GM23338 (cell line): ENCODE measurements at places on chromosomes 2 and 18.
A peak's percentile ranks its signal among the peaks of the same experiment; 100 is the strongest.

DNA sequence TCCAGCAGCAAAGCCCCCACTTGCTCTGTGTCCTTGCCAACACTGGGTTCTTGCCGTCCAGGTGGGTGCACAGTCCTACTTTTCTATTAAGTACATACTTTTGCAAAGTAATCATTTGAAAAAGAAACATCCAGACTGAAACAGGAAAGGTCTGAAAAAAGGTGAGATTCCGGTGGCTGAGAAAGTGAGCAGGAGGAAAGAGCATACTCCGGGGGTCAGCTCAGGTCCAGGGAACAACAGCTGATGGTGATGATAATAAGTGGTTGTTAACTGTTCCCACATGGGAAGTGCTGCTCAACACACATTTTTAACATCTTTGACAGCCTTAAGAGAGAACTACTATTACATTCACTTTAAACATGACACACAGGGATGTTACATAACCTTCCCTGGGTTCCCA is 86.1 kb upstream of the UXS1 start:
- DNase-seq = no peak

DNA sequence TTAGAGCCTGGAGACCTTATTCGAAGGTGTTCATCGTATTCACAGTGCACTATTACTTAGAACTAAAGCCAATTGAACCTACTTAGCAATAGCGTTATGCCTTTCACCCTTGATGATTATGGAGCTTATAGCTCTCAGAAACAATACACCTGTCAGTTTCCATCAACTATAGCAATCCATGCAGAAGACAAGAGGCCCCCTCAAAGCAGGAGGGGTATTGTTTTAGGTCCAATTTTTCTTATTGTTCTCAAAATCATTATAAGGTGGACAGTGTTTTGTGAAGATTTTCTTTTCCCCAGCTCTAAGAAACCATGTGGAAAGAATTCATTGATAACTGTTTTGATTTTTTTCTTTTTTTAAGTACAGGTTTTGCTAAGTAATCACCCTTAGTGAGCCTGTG is 135.5 kb downstream of the MEIS1 start:
- no peak for DNase-seq

DNA sequence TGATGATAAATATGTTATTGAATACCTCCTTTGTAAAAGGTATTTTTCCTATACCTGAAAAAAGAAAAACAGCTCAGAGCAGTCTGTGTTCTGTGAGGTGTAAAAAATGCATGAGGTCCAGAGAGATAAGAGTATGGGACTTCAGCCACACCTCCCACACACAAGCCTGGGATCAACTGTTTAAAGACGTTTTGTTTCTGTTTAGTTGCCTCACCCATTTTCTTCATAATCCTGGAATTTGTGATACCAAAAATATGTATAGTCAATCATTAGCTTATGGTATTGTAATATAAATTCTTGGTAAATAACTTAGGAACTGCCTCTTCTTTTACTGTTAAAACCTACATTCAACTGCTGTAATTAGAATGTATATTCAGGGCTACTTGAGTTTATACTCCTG is 1322.9 kb upstream of the TMEFF2 start:
- no peak for DNase-seq

GRCh38 chr18:63422087-63422863 is at the start of gene VPS4B:
Gene VPS4B, minus strand, starts transcription at chr18:63422476. Its CDS starts 217 bp downstream, at chr18:63422259.
- peak; percentile 99 for DNase-seq

GRCh38 chr18:54798186-54798585 is 30.1 kb upstream of the RAB27B start:
- DNase-seq = no peak

DNA sequence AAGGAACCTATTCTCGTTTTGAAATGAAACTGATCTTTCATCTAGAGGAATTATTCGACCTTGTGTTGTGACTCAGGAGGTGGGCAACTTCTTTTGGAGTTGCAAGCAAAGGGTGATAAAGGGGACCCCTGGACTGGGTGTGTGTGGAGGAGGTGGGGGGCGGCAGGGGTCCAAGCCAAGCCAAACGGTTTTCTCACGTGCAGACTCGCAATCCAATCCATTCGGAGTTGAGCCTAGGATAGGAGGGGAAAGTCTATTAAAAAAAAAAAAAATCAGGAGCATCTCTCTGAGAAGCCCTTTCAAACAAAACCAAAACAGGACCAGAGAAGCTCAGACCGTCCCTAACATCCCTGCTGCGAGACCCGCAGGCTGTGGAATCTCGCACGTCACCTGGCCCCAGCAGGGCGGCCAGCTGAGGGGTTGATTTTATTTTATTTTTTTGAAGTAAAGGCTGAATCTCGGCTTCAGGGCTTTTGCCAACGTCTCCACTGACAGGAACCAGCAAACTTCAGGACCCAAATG is 3.7 kb upstream of the ZEB2 start:
- peak; percentile 74 for DNase-seq

DNA sequence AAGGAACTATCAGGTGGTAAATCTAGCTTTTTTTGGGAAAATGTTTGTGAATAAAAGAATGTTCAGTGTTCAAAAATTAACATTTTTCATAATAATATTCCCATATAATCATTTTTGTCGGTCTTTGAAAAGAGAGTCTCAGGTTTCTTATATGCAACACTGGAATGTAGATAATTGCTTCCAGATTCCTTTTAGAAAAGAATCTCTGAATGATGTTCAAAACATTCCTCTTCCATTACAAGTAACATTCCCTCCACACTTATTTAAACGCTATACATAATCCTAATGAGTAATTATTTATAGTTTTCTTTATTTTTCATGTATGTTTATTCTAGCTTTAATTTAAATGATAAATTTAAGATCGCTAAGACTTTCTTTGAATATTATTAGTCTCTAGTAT is 7.0 kb downstream of the ZSWIM2 start:
- DNase-seq = no peak

DNA sequence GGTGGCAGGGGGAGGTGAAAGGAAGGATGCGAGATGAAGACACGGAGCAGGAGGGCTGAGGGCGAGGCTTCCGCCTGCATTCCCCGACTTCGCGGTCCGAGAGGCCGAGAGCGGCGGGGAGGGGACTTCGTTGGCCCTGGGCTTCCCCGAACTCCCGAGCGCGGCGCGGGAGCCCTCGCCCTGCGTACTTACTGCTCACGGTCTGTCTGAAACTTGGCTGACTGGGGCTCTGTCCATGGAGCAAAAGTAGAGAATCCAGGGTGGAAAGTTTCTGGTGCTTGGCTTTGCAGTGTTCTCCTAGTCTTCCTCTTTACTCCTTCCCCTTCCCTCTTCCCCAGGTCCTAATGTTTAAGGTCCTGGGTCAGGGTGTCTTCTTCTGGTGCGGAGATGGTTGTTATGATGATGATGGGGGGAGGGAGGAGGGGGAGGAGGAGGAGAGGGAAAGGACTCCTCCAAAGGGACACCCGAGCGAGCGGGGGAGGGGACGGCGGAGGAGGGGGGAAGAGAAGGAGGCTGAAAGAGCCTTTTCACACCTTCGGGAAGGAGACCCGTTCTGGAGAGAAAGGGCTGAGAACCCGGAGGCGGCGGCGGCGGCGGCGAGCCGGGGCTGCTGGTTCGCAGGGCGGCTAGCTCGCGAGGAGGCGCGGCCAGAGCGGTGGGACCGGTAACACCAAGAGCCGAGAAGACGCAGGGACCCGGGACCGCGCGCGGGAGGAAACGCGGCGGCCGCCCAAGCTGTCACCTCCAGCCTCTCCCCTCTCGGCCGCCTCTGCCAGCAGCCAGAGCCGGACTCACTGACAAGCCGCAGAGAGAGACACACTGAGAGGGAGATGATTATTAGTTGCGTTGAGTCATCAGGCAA is at the start of gene SATB2:
Gene SATB2, minus strand, starts transcription at position 793 of the 862 bp plus-strand sequence. CDS start 1,902 bp downstream, outside the sequence.
- no peak for DNase-seq

- DNase-seq = no peak
Measured at GRCh38 chr2:100767224-100767653, 52.7 kb upstream of the NPAS2 start.

DNA sequence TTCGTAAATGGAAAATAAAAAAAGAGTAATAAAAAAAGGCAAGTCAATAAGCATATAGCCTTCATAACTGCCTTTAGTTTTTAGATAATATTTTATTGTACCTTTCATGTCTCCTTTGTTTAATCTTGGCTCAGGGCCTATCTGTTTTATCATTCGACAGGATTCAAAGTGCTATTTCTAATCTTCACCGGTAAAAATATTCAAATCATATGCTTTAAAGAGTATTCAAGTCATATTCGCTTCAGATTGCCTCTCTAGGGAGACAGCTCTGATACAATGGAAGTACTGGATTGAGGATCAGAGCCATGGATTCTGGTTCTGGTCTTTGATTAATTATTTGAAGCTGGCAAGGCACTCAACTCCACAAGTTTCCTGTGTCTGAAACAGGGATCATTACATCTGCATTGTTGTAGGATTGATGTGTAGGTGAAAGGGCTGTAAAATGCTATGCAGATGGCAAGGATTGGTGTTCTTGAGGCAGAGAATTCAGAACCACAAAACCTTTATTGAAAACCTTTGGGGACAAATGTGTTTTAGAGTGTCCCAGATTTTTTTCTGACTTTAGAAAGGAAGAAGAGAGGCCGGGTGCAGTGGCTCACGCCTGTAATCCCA is 84.3 kb upstream of the RAPH1 start:
- DNase-seq = no peak

GRCh38 chr2:111169268-111169667 is 48.6 kb downstream of the BCL2L11 start:
- no peak for DNase-seq

- no peak for DNase-seq
Measured at GRCh38 chr2:18153741-18154140, 275.3 kb downstream of the KCNS3 start.

GRCh38 chr2:200411831-200412230 is 98.0 kb downstream of the KCTD18 start:
- no peak for DNase-seq

DNA sequence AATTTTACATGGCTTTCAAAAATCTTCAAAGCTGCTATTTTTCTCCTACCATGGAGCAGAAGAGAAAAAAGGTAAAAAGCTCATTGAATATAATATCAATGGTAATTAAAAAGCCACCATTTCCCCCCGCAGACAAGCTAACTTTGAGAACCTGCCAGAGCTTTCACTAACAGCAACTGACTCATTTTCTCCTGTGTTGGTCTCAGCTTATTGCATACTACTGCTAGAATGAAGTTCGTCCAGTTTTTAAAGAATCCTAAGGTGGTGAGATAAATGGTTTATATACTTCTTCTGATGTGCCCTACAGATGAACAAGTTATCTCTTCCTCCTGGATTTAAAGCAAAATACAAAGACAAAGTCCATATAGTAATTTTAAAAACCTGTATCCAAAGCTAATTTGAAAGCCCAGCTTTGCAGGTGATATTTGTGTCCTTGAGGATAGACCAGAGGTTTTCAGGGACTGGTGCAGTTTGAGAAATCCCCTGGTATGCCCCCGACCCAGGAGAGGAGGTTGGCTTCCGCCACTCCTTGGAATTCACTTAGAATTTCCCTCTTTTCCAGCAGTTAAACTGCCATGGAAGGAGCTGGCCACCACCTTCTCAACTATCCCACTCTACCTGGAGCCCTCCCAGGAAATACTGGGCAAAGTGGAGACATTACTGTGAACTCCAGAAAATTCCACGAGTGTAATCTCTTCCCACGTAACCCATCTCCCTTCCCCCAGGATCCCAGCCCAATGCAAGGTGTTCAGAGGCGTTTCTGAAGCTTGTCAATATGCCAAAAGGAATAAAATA is 17.5 kb downstream of the YPEL5 start:
- DNase-seq = peak; percentile 32

DNA sequence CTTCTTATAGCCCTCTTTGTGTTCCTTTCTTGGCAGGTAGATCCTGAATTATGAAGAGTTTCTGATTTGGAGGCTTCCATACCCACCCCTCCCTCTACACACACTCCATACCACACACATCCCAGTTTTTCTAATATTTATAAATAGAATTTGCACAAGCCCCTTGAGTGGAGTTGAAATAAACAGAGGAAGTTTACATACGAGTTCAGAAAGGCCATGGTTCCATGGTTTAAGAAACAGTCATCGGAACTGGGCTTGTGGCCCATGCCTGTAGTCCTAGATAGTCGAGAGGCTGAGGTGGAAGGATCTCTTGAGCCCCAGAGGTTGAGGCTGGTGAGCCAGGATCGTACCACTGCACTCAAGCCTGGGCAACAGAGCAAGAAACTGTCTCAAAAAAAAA is 62.7 kb upstream of the TANC1 start:
- DNase-seq = no peak

- no peak for DNase-seq
Measured at GRCh38 chr2:226489775-226490541, 309.7 kb downstream of the IRS1 start.

DNA sequence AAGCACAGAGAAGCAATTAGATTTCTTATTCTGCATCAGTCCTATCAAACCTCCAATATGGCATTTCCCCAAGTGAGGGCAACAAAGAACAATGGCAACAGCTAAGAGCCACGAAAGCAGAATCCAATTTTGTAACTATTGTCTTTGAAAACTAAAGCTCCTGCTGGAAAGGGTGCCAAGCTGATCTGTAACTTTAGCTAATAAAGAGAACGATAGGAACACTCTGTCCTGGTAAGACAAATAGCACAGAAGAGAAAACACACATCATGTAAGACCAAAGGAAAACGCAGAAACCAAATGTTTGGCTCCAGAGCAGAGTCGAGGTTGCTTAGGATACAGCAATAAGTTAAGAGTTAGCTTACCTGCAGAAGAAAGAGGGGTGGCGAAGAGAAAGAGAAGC is 160.5 kb downstream of the STK39 start:
- DNase-seq = no peak

- no peak for DNase-seq
Measured at GRCh38 chr2:37614061-37614738, 57.2 kb downstream of the CDC42EP3 start.

DNA sequence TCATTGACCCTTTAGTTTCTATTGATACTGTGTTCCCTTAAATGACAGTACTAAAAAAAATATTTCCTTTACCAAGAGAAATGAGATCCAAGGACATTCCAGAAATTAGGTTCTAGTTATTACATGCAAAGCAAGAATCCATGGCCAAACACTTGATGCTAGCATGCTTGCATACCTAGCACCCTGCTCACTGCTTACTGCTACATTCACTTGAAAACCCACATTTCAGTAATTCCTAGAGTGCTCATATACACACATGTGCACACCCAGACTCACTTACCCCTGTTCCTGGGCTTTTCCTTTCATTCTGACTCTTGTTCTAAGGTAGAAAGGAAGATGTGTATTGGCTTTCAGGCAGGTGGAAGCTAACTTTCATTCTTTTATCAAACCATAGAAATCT is 395.9 kb downstream of the THSD7B start:
- no peak for DNase-seq

DNA sequence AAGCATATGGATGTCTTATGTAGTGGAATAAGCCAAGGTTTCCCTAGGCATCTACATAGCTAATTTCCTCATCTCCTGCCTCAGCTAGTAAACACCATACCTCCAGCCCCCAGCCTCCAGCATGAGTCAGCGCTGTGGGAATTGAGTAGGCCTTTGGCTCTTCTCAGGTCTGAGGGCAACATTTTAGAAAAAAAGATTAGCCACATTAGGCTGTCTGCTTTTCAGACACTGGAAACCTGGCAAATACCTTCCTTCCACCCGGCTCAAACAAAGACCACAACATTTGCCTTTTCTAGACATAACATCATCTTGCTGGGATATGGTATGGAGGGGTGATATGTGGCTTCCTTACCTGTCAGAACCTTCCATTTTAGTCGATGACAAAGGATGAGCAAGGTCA is 6.1 kb upstream of the CCDC195 start:
- DNase-seq = no peak
